ENCODE measurements at places on chromosomes 2 and 18.

DNA sequence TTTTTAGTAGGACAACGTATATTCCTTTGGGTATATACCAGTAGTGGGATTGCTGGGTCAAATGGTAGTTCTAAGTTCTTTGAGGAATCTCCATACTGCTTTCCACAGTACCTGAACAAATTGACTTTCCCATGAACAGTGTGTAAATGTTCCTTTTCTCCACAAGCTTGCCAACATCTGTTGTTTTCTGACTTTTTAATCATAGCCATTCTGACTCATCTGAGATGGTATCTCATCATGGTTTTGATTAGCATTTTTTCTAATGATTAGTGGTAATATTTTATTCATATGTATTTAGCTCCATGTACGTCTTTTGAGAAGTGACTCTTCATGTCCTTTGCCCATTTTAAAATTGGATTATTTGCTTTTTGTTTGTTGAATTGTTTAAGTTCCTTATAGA lies 58.4 kb upstream of the CERS6 start:
- no peak for DNase-seq

DNA sequence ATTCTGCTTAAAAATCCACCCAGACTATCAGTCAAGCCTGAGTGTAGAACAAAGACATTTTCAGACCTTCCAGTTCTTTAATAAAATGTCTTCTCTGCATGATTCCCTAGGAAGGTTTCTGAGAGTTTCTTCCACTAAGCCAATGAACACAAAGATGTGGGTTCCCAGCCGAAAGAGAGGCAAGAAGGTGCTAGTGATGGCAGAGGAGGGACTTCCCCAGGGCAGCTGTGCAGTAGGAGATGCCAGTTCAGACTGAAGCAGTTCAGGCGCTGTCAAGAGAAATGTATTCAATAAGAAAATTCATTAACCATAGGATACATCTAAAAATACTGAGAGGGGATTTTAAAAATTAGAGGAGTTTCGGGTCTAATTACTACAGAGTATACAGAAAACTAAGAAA lies 83.3 kb downstream of the RND3 start:
- no peak for DNase-seq

DNA sequence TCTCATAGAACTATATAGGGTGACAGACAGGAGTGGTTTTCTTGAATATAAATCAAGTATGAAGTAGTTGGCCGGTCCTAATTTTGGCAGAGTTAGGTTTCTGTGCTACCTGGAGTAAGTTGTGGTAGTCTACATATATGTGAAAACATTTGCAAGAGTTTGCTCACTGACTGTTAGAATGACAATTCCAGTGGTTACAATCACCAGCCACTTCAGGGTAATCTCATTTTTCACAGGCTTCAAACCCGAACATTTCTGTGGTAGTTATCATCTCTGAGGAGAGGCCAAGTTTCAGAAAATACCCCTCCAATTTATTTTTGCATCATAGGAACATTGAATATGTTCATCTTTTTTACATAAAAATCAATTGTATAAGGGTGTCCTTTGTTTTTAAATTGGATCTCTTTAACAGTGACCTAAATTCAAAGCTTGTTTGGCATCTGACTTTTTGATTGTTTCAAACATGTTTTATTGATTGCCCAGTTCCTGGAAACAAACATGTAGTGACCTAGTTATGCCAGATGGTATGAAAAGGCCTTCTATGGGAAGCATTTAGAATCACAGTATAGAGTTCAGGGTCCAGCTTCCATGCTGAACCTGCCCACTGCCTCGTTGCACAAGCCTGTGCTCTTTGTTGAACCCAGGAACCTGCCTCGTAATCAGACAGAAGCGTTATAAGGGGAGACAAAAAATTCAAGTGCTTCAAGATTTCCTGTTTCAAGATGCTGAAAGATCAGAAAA lies 250.6 kb downstream of the LTBP1 start:
- DNase-seq, result no peak

DNA sequence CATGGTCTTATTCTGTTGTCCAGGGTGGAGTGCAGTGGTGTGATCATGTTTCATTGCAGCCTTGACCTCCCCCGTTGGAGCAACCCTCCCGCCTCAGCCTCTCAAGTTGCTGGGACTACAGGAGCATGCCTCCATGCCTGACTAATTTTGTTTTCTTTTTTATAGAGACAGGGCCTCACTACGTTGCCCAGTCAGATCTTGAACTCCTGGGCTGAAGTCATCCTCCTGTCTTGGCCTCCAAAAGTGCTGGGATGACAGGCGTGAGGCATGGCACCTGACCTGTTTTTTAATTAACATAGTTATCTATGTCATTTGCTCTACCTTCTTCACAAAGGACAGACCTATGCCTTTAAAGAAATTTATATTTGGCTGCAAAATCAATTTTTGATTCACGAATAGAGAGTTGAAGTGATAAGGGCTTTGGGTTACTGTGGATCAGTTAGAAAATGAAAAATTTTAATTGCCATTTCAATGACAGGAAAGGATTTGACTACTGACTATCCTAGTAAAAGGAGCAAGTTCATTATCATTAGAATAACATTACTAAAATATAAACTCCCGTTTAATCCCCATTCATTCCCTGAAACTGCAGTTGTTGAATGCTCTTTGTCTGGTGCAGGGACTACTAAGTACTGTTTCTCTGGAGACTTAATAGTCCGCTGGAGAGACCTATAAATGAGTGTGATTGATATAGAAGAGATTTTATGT lies 3.7 kb downstream of the RNF138 start:
- DNase-seq, result no peak

DNA sequence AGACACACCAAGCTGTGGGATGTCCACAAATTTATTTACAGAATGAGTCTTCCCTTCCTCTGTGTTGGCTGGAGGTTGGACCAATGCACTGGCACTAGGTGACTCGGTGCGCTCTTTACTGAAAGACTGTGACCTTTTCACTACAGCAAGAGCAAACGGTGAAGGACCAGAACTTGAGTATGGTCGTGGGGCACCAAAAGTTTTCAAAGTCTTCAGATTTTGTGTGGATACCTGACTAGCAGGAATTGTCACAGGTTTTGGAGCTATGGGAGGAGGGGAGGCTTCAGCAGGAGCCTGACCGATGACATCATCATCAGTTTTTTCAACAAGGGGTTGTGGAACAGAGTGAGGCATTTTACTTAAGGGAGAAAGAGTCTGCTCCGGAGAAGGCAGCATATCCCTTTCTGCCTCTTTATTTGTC lies 73.0 kb upstream of the GRB14 start:
- no peak for DNase-seq

DNA sequence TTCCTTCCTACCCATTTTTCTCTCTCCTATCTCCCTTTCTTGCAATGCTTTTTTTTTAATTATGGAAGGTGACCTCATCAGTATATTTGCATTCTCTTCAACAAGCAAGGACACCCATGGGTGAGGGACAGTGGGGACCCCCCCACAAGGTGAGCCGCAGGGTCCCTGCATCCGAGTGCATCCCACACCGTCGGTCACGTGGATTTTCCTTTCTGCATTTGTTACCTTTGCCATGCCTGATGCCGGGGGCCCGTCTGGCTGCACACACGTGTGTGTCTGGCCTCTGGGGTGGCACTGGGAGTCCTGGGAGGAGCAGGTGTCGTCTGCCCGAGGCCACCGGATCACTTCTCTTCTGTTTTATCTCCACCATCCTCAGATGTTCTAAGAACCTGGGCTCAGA lies 30.1 kb upstream of the SNTG2 start:
- no peak for DNase-seq

DNA sequence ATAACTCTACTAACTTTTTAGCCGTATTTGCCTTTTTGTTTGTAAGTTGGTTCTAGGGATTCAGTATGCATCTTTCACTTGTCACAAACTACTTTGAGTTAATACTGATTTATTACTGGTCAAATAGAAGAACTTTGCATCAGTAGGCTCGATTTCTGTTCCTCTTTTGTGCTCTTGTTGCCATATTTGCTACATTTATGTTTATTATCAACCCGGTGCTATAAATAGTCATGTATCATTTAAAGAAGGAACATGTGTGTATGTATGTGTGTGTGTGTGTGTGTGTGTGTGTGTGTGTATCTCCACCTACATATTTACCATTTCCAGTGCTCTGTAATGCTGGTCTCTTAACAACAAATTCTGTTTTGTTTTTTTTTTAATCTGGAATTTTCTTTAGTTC lies 79.6 kb upstream of the B3GNT7 start:
- peak; percentile 57 for DNase-seq

DNA sequence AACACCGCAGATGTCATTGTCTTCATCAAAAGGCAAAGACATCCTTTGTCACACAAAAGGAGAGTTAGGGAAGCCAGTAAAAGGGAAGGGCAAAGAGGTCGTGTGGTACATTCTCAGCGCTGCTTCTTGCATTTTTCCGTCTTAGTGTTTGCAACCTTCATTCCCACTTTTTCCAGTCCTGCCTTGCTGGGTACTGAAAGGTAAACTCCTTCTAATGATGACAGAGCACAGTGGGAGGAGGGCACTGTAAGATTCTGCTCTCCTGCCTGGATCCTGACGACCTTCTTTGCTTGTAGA lies 424.3 kb upstream of the MEX3C start:
- DNase-seq, result no peak
